ENCODE measurements at places on chromosomes 3 and 15.

- peak; percentile 53 for DNase-seq
Observed at GRCh38 chr3:62870321-62870720, 4.9 kb downstream of the CADPS start.

GRCh38 chr3:111732252-111732879 is 126.7 kb upstream of the PHLDB2 start:
- no peak for DNase-seq

DNA sequence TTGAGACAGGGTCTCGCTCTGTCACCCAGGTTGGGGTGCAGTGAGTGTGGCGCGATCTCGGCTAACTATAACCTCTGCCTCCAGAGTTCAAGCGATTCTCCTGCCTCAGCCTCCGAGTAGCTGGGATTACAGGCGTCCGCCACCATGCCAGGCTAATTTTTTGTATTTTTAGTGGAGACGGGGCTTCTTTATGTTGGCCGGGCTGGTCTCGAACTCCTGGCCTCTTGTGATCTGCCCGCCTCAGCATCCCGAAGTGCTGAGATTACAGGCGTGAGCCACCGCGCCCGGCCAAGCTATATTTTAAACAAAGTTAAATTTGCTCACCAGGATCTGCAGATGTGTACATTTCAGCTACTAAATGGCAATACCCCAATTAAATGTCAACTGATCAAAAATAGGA is 1.1 kb upstream of the C3orf38 start:
- DNase-seq, result no peak

DNA sequence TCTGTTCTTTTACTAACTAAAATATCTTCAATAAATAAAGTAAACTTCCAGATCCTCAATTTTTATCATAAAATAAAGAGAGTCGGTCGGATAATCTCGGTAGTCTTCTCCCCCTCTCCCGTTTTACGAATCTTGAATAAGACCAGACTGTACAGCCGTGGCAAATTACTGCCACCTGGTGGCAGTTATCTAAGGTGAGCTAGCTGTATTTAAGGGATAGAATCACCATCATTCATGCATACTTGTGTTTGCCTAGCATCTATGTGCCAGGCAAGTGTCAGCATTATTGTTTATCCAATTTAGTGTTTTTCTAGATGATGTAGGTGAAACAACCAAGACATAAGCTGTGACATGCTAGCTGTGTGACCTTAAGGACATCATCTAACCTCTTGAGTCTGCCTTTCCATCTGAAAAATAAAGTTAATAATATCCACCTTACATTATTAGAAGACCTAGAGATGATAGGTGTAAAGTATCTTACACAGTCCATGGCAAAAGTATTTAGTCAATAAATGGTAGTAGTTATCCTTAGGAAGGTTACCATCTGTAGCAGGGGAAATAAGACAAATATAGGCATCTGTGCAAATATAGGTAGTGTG is 21.3 kb downstream of the DUT start:
- DNase-seq, result peak; percentile 74

DNA sequence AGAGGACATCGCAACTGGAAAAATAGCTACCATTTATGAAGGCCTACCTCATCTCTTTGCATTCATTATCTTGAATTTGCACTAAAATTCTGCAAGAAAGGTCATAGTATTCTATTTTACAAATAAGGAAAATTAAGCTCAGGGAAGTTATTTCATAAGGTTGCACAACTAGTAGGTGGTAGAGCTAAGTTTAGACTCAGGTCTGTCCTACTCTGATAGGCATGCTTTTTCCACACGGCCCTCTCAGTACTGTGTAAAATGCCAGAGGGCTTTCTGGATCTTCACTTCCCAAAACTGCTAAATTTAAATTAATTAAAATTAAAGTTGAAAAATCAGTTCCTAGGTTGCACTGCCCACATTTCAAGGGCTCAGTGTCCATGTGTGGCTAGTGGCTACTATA is 18.3 kb downstream of the MAP2K1 start:
- no peak for DNase-seq

GRCh38 chr15:48614051-48614450 is 31.5 kb downstream of the FBN1 start:
- no peak for DNase-seq

DNA sequence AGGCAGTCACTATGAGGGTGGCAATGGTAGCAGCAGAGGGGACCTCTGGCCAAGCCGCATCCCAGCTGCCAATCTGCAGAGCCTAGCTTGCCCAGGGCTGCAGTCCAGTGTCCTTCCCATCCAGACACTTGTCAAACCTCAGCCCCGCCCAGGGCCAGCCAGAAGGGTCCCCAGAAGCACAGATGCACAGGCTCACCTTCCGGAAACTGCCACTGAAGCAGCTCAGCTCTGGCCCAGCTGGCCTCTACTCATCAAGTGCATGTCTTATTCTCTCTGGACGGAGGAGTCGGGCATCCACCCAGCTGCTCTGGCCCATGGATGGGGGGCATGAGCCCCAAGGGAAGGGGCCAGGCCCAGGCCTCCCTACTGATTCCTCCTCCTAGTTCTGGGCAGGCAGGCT is 69.2 kb downstream of the DNAJB8 start:
- DNase-seq, result no peak

GRCh38 chr3:49244581-49245205 is 32.3 kb downstream of the C3orf62 start:
- no peak for DNase-seq

DNA sequence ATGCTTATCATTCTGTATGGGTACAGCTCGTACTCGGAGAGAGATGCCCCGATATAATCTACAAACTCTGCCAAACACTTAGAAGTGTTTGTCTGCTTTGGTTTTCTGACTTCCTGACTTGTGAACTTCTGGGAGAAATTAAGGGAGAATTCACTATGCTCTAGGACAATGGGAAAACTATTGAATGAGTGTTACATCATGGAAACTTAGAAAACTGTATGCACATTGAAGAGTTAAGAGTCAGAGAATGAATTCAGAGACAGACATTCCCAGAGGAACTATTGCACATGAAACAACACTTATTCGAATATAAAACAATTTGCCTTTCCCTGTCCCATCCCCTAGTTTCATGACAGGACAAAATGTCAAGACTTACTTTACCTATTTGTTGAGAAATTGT is 57.8 kb downstream of the DTWD1 start:
- no peak for DNase-seq

GRCh38 chr3:134445636-134446035 is 40.1 kb downstream of the ANAPC13 start:
- no peak for DNase-seq

DNA sequence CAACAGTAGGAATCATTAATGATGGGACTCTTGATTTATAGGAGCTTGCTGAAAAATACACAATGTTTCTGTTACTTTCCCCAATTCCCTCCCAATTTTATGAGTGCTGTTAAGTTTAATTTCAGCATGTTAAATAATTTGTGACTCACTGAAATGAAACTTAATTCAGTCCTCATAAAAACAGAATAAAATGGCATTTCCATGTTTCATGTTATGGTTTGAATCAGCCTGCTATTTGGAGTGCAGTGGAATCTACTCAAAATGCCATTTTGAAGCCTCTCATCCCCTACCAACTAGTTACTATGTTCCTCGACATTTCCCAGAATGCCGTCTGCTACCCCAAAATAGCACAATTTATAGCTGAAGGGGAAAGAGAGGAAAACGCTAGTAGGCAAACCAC is 237.5 kb downstream of the ADAMTS17 start:
- DNase-seq, result no peak

GRCh38 chr3:159798951-159799350 is 189.7 kb upstream of the IL12A start:
- peak; percentile 19 for DNase-seq

DNA sequence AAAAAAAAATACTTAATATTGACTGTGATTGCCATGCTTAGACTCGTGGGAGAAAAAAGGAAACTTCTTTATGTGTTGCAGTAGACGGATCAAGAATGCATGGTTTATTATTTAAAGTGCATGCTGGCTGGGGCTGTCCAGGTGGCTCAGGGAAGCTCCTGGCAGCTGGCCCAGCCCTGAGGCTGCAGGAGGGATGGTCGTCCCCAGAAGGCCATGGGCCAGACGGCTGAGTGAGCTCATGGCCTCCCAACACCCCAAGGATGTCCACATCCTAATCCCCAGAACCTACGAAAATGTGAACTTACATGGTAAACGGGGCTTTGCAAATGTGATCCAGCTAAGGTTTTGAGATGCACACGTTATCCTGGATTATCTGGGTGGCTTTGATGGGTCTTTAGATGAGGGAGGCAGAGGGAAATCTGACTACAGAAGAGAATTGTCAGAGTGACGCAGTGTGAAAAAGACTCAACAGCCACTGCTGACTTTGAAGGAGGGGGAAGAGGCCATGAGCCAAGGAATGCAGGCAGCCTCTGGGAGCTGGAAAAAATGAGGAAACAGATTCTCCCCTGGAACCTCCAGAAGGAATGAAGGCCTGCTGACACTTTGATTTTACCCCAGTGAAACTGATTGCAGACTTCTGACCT is 29.8 kb downstream of the ADAMTS17 start:
- no peak for DNase-seq

GRCh38 chr15:39695793-39696192 is 86.8 kb downstream of the FSIP1 start:
- DNase-seq, result no peak

DNA sequence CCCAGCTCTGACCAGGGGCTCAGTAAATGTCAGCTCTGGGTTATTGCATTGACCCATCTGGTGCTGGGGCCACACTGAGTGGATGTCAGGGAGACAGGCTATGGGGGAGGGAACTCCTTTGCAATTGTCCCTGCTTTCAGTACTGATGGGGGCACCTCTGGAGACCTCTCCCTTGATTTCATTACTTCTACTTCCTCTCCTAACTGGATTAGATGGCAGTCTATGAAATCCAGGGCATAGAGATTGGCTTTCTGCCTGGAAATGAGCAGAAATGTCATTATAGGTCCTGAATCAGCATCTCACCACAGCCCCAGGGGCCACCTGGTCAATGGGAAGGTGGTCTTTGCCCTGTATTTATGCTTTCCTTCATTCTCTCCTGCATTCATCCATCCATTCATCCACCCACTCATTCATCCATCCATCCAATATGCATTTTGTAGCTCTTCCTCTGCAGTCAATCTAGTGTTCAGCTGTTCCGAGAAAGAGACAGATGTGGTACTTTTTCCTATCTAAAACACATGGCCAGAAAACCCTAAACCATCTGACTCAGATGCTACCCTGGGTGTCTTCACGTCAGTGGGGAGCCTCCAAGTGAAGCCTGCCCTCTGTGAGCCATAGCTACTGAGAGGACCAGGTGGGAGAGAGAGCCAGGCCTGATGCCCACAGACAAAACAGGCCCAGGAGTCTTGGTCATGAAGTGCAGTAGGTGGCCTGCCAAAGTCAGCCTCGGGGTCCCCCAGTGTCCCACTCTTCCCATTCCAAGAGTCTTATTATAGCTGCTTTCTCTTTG is 57.1 kb downstream of the CCDC33 start:
- no peak for DNase-seq

All from ACHN (cell line).